ENCODE measurements at places on chromosomes 13 and 19. TPM values are rescaled to one million over a fixed set of nuclear protein-coding genes. Genes with fewer than 3 reads are reported as not detected.
A peak's percentile ranks its signal among the peaks of the same experiment; 100 is the strongest.

The ZNF573 gene
- total RNA-seq: 25.0 TPM

The ZNF99 gene
- 0.06 TPM for total RNA-seq

The GCDH gene
- 24.0 TPM for total RNA-seq

The ZNF835 gene
- 3.2 TPM for total RNA-seq

The KLF1 gene
- total RNA-seq: 3.0 TPM

The CGB8 gene
- total RNA-seq: not detected

The COL5A3 gene
- total RNA-seq: 15.1 TPM

- no peak for DNase-seq
Measured at GRCh38 chr19:46890423-46891170, 29.8 kb downstream of the ARHGAP35 start.

DNA sequence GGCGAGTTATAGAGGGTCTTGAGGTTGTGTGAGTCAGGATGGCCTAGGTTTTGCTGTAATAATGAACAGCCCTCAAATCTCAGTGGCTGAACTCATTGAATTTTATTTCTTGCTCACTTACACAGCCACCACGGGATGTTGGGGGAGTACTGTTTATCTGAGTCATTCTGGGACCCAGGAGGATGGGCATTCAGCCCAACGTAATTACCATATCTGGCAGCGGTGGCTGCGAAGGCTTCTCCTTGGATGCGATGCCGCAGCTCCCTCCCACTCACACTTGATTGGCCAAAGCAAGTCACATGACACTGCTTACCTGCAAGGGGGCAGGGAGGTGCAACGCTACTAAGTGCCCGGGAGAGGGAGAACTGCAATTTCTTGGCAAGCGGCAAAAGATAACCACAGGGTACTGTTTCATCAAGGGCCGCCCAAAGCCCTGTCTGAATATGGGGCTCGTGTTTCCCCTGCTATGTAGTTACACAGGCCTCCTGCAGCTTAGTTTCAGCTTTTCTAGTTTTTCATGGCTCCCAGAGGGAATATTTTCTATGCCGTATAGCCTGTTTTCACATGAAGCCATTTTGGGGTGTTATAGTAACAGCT is 19.9 kb downstream of the ZSWIM9 start:
- DNase-seq: peak; percentile 39

GRCh38 chr13:111177081-111177711 is 62.1 kb downstream of the ARHGEF7 start:
- DNase-seq: peak; percentile 51

DNA sequence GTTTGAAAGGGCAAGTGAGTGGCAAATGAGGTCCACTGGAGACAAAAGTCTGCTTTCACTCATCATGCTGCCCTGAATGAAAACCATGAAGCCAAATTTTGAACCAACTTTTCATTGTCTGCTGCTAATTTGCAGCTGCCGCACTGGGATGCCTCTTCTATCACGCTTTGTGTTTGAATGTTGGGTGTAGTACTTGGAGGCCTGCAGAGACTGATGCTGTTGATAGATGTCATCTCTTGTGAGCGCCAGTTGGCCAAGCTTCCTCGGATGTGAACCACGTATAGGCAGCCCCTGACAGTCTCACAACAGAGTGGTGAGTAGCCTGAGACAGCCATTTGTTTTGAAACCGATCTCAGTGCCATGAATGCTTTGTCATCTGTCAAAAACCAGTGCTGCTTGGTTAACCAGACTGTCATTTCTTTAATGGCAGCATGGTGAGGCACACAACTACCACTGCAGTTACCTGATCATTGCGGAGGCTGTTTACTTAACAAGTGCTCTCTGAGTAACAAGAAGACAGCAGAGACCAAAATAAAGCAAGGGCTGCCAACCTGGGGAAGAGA is 31.2 kb upstream of the SLC10A2 start:
- DNase-seq: no peak

GRCh38 chr13:98286799-98287198 is 109.7 kb upstream of the RNF113B start:
- DNase-seq: no peak

DNA sequence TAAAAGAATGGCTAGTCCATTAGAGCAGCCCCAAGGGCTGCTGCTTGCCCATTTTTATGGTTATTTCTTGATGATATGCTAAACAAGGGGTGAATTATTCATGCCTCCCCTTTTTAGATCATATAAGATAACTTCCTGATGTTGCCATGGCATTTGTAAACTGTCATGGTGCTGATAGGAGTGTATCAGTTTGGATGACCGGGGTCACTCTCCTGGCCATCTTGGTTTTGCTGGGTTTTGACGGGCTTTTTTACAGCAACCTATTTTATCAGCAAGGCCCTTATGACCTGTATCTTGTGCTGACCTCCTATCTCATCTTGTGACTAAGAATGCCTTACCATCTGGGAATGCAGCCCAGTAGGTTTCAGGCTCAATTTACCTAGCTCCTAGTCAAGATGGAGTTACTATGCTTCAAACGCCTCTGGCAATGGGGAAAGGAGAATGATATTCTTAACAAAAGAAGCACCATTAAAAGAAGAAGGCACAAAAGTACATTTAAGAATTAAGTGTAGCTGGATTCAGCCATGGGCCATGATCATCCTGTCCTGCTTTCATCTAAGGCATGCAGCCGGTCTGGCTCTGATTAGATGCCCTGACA is 1156.0 kb downstream of the PCDH9 start:
- no peak for DNase-seq

- DNase-seq: no peak
Measured at GRCh38 chr13:101846249-101846648, 393.8 kb downstream of the ITGBL1 start.

DNA sequence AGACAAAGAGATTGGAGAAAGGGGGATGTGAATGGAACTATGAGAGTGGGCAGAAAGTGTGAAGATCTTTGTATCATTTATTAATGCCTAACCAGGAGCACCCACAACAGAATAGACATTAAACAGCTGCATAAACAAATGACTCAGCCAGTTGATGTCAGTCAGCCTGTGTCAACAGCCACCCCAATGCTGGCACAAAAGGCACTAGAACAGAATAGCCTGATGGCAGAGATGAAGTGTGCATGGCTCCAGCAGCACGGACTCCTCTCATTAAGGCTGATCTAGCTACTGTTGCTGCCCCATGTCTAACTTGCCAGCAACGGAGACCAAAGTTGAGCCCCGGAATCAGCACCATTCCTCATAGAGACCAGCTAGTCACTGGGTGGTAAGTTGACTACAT is 7.8 kb downstream of the CPB2 start:
- DNase-seq: no peak
